ENCODE measurements at places on chromosomes 2 and 18.

- DNase-seq: no peak
These were observed 130.8 kb downstream of the SLC8A1 start for GRCh38 chr2:40321016-40321623.

DNA sequence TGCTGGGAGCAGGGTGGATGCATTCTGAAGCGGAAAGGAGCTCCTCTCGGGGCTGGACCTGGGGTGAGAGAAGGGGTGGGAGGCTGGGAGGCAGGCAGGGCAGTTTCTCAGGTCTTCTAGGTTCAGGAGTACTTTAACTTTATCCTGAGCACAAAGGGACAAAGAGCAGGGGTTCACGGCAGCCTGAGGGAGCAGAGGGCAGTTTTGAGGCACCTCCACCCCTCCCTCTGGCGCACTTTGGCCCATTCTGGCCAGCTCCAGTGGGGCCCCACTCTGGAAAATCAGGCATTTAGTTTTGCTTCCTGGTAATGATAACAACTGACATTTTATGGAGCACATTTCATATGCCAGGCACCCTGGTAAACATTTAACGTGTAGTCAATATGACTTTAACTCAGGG, 14.3 kb downstream of the B3GNT7 start:
- no peak for DNase-seq

DNA sequence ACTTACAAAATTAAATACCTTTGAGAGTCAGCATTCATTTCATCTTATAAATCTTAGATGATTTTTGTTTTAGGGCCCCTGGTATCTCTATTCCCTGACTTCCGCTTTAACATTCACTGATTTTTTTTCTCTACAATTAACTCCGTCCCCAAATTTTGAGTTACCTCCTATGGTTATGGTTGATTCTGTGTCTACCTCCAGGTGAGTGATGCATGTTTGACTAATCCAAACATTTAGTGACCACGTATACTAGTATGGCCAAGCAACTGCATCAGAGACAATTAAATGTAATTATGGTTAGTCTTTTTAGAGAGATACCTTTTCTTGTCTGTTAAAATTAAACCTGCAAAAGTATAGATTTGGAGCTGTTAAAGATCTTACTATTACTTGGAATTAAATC, 120.3 kb downstream of the CCDC102B start:
- no peak for DNase-seq

DNA sequence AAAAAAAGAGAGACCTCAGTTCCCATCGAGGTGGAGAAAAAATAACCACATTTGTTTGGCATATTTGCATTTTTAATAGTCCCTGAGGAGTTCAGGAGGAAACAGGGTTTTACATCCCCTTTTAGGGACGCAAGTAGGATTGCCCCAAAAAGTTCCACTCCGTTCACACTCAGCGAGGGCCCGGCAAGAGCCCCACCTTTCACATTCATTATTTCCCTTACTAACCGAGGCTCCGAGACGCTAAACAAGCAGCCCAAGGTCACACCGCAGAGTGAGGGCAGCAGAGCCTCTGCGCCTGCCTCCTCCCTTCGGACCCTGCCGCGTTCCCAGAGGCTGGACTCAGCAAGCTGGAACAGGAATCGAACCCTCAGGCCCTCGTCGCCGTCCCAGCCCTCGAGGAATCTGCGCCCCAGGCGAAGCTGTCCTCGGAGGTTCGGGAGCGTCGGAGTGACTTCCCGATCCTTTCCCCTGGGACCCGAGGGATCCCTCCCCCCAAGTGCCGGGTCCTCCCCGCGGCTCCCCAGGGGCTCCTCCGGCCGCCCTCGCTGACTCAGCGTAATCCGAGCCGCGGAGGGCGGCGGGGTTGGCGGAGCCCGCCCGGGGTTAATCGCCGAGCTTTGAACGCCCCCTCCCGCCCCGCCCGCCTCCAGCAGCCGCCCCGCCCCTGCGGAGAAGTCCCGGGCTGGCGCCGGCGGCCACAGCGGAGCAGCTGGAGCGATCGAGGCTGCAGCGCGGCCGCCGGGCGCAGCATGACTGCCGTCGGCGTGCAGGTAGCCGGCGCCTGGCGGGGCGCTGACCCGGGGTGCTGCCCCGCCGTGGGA, at the start of gene TMEM37:
Gene TMEM37 (plus strand): TSS at position 700 of the 821 bp plus-strand sequence. CDS start 50 bp downstream, at position 750.
- DNase-seq: no peak

DNA sequence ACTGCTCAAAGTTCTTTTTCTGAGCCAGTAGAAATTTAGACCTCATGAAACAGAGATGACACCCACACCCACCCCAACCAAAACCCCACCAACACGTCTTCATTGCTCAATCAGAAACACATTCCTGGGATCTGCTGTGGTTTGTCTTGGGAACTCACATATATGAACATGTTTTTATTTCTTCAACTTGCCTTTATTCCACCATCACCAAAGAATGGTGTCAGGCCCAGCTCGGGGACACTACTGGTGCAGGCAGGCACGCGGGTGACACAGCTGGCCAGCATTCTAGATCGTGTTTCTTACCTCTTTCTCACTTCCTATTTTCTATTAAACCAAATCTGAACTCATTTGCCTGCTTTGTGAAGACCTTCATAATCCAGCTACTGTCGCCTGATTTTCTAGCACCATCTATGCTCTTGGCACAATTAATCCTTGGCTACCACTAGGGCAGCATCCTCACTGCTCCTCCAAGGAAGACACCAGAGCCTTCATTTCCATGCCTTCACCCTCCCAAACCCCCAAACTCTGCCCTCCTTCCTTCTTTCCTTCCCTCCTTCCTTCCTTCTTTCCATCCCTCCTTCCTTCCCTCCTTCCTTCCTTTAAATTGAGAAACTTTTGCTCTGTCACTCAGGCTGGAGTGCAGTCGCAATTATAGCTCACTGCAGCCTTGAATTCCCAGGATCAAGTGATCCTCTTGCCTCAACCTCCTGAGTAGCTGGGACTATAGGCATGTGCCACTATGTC, 157.1 kb downstream of the BCL2 start:
- DNase-seq: no peak

DNA sequence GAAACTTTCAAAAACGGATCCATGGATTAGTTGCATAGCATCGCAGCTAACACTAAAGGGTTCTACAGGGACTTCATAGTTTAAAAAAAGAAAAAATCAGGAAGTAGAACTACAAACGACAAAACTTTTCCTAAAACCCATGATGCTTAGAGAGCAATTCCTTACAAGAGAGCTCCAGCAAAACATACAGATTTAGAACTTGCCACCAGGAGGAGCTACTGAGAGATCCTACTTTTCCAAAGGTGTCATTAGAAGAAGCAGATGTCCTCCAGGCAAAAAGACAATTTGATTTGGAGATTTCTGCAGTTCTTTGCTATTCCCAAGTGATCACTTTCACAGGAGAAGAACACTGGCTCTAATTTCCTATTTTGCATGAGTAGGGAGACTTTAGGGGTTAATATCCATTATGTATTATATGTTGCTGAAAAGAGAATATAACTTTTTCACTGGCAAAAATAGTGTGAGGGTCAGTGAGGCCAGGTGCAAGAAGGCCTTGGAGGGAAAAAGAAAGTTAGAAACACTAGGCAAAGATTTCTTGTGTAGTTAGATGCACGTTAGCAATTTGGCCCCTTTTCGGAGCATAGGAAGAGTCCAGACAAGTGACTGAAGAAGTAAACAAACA, 436.2 kb downstream of the SUCLG1 start:
- DNase-seq: no peak

- DNase-seq: no peak
These were observed 20.9 kb upstream of the RPRD1A start for GRCh38 chr18:36088256-36088655.
